ENCODE measurements at places on chromosomes 13 and 19.

- no peak for DNase-seq
Observed at GRCh38 chr13:37656247-37656940, 57.8 kb upstream of the POSTN start.

DNA sequence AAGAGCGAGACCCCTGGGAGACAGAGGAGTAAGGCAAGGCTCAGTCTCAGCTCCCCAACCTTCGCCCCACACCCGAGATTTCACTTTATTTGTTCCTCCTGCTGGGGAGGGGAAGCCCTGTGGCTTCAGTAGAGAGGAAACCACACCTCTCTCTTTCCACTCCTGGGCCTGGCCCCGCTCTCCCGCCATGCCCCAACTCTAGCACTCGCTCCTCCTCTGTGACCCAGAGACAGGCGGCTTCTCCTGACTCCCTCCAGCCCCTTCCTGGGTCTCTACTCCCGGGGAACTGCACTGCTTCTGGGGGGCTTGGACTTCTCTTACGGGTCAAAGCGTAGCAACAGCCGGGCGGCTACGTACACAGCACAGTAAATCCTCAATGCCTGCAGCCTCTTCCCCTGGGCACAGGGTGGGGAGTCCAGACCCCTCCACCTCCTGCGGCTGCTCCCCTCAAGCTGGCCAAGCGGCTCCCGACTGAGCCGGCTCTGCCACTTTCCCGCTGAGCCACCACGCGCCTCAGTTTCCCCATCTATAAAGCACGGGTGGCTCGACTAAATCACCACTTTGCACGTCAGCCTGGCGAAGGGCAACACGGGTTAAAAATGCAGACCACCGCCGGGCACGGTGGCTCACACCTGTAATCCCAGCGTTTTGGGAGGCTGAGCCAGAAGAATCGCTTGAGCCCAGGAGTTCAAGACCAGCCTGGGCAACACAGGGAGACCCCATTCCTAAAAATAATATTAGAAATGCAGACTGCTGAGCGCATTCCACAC lies 1.4 kb downstream of the RNF126 start:
- no peak for DNase-seq

GRCh38 chr13:48629277-48629676 lies 24.5 kb upstream of the CYSLTR2 start:
- no peak for DNase-seq

- no peak for DNase-seq
Observed at GRCh38 chr13:113883314-113883811, 19.5 kb upstream of the GAS6 start.

DNA sequence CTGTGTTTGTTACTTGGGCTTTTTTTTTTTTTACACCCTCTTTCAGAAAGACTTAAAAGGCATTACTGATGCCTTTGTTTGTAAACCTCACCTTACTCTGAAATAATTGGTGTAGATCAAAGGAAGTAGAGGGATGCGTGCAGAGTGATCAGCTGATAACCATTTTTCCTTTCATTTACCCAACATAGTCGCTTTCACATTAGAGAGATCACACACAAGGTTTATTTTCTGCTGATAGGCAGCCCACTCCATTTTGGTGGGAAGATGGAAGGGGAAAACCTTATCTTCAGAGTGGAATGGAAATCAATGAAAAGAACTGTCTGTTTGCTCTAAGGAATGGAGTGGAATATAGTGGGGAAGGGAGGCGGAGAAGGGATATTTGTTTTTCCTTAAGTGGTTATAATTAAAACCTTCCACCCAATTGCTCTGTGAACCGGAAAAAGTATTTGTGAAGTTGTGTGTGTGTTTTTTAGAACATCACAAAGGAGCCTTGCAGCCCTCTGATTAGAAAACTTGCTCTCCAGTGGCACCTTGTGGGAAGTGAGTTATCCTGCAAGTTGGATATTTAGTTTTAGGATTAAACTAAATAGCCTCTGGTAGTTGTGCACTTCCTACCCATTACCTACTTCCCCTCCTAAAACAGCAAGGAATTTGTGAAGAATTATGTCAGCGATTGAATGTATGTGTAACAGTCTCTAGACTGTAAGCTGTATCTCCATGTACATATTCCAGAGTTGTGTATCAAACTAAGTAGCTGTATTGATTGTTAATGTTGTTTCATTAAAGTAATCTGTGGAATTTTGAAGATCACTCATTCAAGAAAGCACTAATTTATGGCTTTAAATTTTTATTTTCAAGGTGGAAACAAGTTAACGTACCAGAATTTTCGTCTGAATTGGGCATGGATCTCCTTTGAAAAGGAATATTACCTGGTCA lies 76.8 kb downstream of the FREM2 start:
- DNase-seq, result no peak

DNA sequence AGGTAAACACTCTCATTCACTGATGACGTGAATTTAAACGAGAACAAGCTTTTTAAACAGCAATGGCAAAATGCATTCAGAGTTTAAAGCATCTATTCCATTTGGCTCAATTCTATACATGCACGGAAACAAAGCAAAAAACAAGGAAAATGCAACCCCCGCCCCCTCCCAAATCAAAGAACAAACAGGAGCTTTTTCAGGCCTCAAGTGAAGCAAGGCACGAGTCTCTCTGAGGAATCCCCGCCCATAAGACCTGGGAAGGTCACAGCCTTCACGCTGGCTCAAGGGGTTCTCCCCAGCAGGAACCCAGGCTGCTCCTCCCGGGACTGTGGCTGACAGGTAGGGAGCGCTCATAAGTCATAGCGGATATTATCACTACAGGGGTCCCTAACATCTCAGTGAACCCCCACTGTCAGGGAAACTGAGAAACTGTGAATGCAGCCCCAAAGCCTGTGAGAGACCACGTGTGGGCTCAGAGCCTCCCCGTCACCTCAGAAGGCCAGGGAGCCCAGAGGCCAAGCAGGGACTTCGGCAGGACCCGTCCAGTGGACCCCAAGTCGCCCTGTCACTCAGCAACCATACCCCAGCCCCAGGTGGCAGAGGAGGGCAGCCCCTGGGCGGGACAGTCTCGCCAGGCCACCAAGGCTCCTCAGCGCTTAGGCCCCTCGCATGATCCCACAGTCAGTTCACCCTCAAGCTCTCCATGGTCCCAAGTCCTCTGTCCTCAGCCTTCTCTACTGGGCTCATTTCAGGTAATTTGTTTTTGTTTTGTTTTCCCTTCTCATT lies 117.3 kb downstream of the ZDHHC20 start:
- no peak for DNase-seq

DNA sequence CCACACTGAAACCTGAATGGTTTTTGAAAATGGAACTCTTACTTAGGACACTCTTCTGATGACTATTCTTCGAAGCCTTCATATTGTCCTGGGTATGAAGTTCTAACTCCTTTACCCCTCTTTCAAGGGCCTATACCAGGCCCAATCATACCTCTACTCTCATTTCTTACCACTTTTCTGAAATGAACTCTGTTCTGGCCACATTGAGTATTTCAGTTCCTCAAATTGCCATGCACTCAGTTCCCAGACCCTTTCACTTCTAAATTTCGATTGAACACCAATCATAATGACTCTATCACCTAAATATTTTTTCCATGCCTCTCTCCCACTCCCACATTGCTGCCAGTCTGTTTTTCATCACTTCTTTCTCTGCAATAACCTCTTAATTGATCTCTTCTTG lies 53.7 kb downstream of the LACC1 start:
- no peak for DNase-seq

DNA sequence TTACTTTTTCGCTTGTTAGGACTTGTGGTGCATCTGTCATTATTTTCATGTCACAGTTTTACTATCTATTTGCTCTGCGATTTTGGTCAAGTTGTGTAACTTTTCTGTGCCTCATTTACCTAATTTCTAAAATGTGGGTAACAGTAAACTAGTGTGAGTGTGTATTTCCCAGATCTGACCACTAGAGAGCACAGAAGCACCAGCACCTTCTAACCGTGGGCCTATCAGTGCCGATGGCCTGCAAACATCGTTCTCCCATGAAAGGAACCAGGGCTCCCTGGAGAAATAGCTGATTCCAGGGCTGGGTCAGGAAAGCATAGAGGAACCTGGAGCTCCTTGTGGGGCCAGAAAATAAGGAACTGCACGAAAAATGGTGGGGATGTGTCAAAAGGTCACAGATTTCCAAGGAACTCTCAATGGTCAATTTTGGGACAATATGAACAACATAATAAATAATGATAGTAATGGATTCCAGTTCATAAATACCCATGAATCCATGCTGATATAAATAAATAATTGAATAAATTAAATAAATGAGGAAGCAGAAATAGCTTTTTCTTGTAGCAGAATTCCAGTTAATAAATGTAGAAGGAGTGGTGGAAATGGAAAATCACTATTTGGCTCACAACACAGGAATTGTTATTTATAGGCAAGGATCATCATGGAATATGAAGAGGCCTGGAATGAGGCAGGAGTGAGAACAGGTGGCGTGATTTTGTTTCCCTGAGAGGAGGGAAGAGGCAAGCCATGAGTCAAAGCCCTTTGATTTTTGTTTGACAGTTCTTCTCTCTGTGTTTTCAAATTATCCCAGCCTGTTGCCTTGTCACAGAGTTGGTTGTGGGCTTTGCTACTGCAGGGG lies 31.1 kb downstream of the CEACAM8 start:
- DNase-seq, result no peak

- DNase-seq, result no peak
Observed at GRCh38 chr13:37701972-37702371, 103.4 kb upstream of the POSTN start.

DNA sequence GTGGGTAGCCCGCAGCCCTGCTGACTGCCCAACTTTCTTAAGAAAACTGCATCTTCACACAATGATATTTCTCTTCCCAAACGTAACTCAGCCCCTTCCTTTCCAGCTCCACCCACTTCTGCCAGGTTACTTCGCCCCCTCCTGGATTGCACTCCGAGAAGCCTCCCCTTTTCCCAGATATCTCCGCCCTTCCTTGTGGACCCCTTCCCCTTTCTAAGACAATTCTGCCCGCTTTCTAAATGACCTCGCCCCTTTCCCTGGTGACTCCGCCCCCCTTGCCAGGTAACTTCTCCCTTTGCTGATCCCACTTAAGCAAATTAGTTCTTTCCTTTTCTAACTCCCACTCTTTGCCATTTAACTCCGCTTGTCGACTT lies 2.6 kb downstream of the VSIG10L start:
- no peak for DNase-seq

DNA sequence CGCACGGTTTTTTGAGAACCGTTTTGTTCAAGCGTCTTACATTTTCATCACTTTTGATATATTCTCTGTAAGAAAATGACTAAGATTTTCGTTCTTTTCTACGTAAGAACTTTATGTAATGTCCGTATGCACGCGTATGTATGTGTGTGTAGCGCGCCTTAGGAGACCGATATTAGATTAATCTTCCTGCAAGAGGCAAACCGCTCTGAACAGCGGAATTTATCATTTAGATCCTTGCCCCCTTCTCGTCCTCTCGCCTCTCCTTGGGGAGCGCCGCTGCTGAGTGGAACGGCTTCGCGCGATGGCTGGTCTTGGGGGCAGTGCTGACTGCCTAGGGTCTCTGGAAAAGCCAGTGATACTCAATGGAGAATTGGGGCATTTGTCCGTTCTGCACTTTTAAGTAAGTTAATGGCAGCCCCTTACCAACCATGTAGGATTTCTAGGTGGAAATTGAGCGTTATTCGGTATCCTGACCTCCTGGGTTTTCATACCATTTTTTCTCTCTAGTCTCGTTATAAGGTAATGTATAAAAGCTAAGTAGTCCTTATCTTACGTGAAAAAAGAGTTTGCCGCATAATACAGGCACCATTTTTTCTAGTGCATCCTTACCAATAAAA lies 4.7 kb downstream of the MAB21L1 start:
- DNase-seq, result no peak

DNA sequence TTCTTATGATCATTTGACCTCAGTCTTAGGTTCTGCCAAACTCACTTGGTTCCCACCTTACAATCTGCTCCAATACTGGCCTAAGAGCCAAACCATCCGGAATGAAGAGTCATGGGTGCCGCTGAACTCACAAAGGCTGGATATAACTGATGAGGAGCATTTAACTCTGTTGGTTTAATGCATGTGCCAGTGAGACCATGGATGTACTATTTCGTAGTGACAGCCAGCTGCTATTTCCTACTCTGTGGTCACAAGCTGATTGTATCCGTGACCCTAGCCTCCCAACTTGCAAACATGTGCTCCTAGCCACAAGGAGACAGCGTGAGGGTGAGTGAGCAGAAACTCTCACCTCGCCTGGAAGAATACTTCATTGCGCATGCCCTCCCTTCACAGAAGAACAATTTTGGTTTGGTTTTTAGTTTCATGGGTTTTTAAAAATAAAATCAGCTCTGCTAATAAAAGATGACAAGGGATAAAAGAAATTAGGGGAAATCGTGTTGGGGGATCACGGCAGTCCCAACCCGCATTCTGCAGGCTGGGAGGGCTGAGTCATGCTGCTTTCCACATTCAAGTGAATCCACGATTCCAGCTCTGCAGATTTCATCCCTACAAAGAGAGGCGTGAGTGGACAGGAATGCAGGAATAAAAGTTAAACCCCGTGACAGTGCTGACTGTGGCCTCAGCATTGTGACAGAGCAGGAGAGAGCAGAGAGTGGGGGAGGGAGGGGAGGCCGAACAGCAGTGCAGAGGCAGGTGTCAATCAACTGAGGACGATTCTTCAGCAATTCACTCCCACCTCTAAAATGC lies 66.8 kb upstream of the RAP2A start:
- DNase-seq, result no peak

- DNase-seq, result no peak
Observed at GRCh38 chr19:47102346-47103060, 11.1 kb downstream of the ZC3H4 start.

- peak; percentile 27 for DNase-seq
Observed at GRCh38 chr19:46818812-46819211, 30.4 kb upstream of the SLC1A5 start.

- no peak for DNase-seq
Observed at GRCh38 chr19:4052993-4053422, 13.7 kb downstream of the ZBTB7A start.

GRCh38 chr13:27970382-27971235 lies 1.5 kb upstream of the CDX2 start:
- DNase-seq, result no peak

DNA sequence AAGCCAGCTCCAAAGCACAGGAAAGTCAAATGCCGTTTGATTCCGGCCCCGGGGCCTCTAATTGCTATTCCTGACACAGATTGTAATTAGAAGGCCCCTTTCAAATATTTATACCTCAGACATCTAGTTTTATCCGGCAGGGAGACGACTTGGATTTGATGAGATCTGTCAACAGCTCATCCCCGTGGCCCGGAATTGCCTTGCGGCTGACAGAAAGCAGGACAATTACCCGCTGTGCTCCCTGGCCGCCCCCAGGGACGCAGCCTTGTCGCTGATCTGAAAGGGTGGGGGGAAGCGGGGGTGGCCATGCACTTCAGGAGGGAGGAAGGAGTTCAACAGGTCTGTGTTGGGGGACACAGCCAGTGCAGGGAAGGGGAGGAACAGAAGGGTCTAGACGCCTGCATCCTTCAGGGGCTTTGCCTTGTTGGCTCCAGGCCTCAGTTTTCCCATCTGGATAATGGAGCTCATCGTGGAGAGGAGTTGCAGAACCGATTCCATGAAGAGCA lies 1.8 kb upstream of the SHD start:
- DNase-seq, result no peak

GRCh38 chr19:47152632-47153031 lies 22.0 kb downstream of the SAE1 start:
- DNase-seq, result no peak
